ENCODE measurements at places on chromosomes 16 and 17.
A peak's percentile ranks its signal among the peaks of the same experiment; 100 is the strongest.

GRCh38 chr17:32502710-32503109 is 15.9 kb downstream of the CDK5R1 start:
- no peak for DNase-seq

DNA sequence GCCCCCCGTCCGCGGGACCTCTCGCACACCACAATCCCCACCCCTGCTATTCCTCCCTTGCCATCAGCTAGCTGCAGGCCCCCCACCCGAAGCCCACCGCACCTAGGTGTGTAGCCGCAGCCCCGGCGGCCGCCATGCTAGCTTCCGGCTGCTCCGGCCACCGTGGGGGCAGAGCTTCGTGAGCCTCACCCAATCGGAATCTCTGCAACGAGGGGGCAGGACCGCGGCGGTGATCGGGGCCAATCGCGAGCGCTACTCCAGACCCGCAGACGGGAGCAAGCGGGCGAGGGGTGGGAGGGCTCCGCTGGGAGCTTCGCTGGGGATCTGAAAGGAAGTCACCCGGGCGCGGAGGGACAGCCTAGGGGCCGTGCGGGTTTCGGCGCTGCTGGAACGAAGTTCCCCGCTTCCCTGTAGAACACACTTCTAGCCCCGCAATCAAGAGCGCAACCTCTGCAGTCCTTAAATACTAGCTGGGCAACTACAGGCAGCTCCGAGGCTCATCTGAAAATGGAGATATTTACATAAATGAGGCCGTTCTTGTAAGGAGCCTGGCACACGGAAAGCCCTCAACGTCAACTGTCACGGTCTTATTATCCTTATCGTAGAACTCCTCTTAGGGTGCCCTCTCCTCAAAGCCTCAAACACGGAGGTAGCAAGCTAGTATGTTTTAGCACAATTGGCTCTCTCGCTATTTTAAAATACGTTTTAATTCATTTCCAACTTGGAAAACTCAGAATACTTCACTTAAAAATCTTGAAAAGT is at the start of gene PIGS:
Gene PIGS, minus strand, starts transcription at position 164 of the 762 bp plus-strand sequence. Its CDS starts 28 bp downstream, at position 136.
- DNase-seq = peak; percentile 94

DNA sequence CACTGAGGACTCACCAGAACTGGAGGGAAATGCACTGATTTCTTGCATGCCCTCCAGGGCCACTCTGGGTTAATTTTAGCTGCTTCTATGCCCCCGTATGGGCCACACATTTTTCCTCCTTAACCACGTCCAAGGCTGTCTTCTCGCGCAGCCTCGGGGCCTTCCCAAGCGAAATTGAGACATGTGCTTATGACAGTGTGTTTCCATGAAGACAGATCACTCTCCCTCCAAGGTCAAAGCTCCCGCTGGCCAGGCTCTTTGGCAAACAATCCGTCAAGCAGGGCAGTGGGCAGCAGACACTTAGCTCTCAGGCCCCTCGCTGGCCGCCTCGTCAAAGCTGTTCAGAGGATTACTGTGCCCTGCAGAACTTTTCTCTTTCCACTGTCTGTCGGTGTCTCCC is 243.0 kb upstream of the N4BP1 start:
- DNase-seq = no peak

DNA sequence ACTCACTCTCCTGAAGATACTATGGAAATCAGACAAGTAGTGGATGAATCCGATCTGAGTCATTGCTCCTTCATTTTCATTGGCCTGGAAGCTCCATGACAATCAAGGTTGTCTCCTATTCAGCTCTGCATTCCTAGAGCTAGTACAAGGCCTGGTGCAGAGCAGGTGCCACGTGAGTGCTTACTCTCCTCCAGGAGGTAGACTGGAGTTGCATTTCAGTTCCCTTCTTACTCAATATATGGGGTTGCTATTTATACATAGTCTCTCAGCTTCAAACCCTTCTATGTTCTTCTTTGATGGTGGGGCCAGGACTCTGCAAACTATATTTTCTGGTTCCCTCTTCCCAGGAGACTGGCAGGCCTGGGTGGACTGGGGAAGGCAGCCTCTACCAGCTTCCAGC is 148.3 kb downstream of the ASIC2 start:
- DNase-seq = no peak

DNA sequence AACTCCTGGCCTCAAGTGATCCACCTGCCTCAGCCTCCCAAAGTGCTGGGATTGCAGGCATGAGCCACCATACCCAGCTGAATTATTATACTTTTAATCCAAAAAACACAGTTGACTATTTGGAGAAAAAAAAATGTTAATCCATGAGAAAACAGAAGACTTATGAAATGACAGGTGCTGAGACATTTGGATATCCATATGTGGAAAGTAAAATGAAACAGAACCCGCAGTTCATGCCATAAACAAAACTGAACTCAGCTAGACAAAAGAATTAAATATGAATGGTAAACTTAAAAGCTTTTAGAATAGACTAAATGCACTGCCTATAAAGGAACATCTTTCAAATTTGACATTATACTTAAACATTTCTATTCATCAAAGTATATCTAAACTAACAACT is 8.2 kb upstream of the RBBP6 start:
- DNase-seq = no peak

DNA sequence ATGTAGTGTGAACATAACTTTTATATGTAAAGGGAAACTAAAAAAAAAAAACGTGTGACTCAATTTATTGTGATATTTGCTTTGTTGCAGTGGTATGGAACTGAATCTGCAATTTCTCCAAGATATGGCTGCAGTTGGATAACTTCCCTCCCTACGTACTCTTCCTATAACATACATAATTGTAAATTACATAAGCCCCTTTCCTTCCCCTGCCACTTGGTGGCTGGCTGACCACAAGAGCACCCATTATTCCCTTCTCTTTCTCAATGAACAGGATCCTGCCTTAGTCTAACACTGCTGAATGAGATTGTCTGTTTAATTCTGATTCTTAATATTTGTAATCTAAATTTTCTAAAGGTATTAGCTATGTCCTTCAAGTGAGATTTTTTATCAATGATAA is 27.8 kb downstream of the CCL4 start:
- DNase-seq = no peak

DNA sequence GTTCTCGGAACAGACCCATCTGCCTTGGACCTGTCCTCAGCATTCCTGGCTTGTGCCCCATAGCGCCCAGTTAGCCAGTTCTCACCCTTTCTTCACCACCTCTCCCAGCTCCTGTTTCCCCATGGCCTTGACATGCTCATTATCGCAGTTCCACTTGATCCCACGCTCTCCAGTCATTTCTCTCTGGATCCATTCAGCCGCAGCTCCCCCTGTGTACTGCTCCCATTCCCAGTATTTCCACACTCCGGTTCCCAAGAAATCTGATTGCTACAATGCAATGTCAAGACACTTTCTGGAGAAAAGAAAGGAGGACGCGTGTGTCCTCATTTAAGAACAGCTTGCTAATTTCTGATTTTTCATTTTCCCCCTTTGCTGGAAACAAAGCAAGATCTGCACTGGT is 55.4 kb downstream of the TMEM186 start:
- DNase-seq = no peak

DNA sequence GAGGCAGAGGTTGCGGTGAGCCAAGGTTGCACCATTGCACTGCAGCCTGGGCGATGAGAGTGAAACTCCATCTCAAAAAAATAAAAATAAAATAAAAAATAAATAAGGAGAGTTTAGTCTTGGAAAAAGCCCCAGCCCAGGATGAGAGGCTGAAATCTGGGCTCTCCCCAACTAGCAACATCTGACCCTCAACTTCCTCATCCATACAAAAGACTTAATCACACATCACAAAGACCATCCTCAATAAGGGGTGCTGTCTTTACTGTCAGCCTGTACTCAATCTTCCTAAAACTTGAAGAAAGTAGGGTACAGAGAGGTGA is 11.4 kb upstream of the SLC4A1 start:
- no peak for DNase-seq

GRCh38 chr16:77223184-77223583 is 24.0 kb downstream of the SYCE1L start:
- DNase-seq = no peak

GRCh38 chr17:48993951-48994350 is 3.2 kb upstream of the IGF2BP1 start:
- no peak for DNase-seq

GRCh38 chr17:82656266-82656665 is 8.0 kb upstream of the WDR45B start:
- DNase-seq = no peak
